ENCODE measurements at places on chromosomes 4 and X. TPM values are rescaled to one million over a fixed set of nuclear protein-coding genes. Genes with fewer than 3 reads are reported as not detected.
A peak's percentile ranks its signal among the peaks of the same experiment; 100 is the strongest.

The EVC gene
- total RNA-seq = 26.3 TPM

GRCh38 chr4:14428125-14428524 lies 574.2 kb upstream of the CPEB2 start:
- DNase-seq = peak; percentile 58

GRCh38 chrX:53223955-53224859 lies 800 bp downstream of the KDM5C start:
- peak; percentile 66 for DNase-seq

GRCh38 chr4:8855818-8856245 lies 15.8 kb downstream of the HMX1 start:
- no peak for DNase-seq

The HPGD gene
- 0.41 TPM for total RNA-seq

The TMEM31 gene
- total RNA-seq = not detected

The CFAP99 gene
- not detected for total RNA-seq

GRCh38 chr4:76969941-76970529 lies 20.5 kb downstream of the SEPTIN11 start:
- no peak for DNase-seq

The AKAP14 gene
- not detected for total RNA-seq

The F8A2 gene
- total RNA-seq = not detected

- DNase-seq = no peak
Measured at GRCh38 chrX:25151749-25152148, 136.0 kb upstream of the ARX start.

GRCh38 chrX:82961129-82961528 lies 547.0 kb upstream of the POU3F4 start:
- DNase-seq = no peak

GRCh38 chr4:14575289-14575688 lies 427.0 kb upstream of the CPEB2 start:
- no peak for DNase-seq

GRCh38 chrX:69556060-69557011 lies 52.2 kb downstream of the NALF2 start:
- peak; percentile 14 for DNase-seq

DNA sequence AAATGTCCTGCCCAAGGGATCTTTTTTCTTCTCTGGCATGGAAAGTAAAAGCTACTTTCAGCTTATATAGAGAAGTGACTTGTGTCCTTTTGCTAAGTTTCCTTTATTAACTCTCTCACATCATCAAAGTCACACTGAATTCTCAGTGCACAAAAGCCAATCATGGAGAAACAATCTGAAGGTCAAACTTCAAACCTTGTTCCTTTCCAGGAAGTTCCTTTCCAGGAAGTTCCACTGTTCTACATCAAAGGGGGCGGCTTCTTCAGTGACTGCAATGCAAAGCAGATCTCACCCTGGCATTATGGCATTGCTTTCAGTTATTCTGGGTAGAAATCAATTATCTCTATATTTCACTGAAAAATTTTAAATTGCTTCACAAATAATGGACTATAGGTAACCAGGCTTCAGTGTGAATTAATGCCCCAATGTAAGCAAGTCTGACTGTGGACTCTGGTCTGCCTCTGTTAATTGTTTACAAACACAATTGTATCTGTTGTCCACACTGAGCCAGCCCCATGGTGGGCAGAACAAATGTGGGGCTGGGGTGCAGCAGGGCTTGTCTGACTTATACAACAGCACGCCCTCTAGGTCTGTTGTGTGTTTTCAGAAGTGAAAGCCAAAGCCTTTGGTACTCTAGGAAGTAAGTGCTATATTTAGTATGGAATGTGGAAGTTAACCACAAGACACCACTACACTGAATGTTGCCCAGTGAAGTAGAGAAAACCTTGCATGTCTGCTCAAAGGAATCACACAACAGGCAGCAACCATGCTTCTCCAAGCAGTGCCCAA lies 98.8 kb downstream of the CDS1 start:
- DNase-seq = peak; percentile 65

- DNase-seq = no peak
Measured at GRCh38 chrX:124925681-124926080, 394.0 kb upstream of the TEX13C start.

The NUDT10 gene
- 0.75 TPM for total RNA-seq

DNA sequence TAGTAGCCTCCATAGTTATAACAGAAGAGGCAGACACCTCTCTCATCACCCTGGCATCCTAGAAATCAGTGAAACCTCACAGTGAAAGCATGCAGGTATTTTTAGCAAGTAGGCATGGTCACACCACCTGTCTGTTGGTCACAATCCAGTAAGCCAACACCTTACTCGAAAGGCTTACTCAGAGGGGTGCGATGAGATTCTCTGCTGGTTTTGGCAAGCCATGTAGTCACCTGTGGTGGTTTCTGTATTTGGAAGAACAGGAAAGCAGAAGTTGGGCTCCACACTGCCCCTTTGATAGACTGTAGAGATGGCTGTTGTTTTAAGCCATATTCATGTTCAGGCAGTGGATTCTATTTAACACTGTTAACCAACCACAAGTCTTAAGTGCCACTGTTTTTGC lies 134.7 kb downstream of the DCLK2 start:
- peak; percentile 95 for DNase-seq

DNA sequence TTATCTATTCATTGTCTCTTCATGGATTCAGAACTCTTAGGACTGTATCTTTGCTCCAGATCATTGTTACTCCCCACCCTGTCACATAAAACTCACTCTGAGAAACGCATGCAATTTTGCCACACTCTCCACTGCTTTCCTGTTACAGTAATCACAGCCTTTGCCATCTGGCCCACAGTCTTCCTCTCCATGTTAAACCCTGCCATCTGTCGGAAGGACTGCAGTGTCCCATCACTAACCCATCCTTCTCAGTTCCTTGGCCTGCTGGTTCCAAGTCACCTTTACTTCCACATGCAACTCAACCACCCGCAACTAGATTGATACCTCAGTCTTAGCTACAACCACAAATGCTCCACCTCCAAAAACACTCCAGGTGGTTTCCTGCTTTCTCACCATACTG lies 308.7 kb upstream of the FAM241A start:
- DNase-seq = no peak

Measured in foreskin keratinocyte (primary cell).